ENCODE measurements at places on chromosomes 3 and 15.

GRCh38 chr15:85330901-85331588 lies 49.4 kb upstream of the AKAP13 start:
- DNase-seq, result peak; percentile 56

GRCh38 chr3:36815375-36815774 lies 51.0 kb upstream of the DCLK3 start:
- no peak for DNase-seq

DNA sequence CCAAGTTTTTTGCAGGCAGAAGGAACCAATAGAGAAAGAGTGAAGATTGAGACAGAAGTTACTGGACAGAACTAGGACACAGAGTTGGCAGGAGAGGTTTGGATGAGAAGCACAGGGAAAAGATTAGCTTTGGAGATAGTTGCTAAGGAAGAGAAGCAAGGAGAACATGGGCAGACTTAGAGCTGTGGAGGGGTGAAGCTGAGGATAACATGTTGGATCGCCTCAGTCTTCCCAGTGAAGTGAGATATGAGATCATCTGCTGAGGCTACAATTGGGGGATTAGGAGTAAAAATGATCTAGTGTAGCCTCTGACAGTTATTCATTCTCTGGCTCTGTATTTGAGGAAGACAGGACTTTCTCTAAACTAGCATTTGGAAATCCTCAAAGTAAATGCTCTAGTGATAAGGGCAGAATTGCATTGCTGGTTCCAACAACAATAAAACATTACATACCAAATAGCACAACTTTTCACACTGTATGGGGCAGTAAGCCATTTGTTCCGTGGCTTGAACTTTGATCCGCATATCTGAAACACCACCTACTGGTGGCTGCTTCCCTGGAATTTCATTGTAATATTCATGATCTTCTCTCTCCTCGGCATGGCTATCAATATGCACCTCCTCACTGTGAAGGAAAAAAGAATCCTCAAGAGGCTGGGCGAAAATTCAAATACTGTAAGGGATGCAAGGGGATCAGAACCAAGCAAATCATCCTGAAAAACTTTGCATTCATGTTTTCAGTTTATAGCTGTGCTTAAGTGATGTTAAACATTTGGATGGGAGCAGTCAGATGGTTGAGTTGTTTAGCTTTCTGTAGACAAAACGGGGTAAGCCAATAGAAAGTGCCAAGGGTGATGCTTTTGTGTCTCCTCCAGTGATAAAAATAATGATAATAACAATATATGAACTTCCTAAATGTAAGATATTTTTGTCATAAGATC lies 22.2 kb upstream of the EID1 start:
- DNase-seq, result no peak

GRCh38 chr15:100092034-100092433 lies 249.7 kb downstream of the ADAMTS17 start:
- DNase-seq, result no peak

DNA sequence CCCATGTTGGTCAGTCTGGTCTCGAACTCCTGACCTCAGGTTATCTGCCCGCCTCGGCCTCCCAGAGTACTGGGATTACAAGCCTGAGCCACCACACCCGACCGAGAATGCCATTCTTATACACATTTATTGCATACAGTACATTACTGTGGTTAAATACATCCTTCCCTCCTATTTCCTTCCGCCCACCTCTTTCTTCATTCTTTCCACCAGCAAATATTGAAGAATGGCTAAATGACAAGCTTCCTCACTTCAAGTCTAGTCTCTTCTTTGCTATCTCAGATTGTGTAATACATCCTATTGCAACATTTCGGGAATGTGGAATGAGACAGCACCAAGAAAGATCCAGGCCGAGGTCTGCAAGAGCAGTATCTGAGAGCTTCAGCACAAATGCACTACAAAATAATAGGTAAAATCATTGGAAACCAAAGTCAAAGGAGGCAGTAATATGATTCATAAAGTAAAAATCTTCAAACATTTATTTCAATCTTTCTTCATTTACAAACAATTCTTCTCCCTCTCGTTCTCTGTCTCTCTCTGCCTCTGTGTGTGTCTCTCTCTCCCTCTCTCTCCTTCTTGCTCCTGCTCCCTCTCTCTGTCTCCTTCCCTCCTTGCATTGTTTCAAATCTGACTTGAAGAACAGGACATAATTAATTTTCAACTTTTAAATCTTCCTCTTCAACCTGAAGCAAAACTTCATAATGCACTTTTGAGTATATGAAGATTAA lies 94.7 kb upstream of the TGFBR2 start:
- DNase-seq, result no peak

GRCh38 chr3:107796791-107797190 lies 274.0 kb downstream of the BBX start:
- DNase-seq, result no peak

- DNase-seq, result no peak
These were observed 14.8 kb downstream of the GPR87 start for GRCh38 chr3:151301787-151302186.
